ENCODE measurements at places on chromosomes 12 and 14. TPM values are rescaled to one million over a fixed set of nuclear protein-coding genes. Genes with fewer than 3 reads are reported as not detected.
A peak's percentile ranks its signal among the peaks of the same experiment; 100 is the strongest.

GRCh38 chr12:18799561-18799960 is 61.6 kb downstream of the CAPZA3 start:
- DNase-seq = no peak

The ACVRL1 gene
- total RNA-seq = 9.4 TPM

DNA sequence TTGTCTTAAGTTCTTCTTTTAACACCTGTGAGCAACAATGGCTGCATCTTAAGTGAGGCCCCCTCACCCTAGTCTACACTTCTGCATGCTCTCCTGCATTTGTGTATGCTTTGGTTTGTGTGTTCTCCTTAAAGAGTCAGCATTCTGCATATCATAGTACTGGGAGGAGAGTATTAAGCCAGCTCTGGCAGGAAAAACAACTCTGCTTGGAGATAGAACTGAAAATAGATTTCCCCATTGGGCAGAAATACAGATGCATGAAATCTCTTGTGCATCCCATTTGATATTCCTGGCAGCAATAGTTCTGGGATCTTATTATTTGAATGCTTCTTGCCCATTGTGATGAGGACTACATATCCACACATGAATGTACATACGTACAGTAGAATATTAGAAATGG is 70.6 kb upstream of the PRICKLE1 start:
- DNase-seq = no peak

The OTOGL gene
- 0.41 TPM for total RNA-seq

The ALX1 gene
- total RNA-seq = under 0.01 TPM

DNA sequence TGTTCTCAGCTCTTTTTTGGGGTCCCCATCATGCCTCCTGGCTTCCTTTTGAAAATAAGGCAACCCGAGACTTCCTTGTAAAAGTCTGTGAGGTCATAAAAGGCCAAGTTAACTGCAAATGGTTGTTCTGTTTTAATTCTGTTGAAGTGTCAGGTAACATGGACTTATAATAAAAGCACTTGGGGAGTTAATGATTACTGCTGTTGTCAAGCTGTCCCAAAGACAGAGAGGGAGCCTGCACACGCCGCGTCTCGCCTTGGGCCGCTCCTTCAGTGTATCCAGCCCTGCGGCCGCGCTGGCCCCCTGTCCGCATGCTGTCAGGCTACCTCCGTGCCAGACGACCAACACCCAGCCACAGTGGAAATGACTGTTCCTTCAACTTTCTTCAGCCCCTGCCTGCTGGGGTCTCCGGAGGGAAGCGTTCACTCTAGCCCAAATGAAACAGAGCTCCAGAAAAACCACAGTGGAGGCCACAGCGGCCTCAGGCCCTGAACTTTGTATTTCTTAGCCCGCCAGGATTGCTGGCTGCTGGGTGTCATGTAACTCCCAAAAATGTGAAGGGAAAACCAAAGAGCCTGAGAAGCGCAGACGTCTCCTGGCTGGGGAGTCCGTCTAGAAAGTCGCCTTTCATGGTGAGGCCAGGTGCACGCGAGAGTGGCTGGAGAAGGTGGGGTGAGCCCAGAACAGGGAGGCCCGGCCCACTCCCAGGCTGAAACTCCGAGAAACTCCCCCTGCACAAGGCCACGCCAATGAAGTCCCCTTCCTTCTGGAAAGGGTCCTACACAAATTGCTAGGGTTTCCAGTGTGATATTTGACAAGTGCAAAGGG is 189.1 kb downstream of the ZFP36L1 start:
- DNase-seq = no peak

DNA sequence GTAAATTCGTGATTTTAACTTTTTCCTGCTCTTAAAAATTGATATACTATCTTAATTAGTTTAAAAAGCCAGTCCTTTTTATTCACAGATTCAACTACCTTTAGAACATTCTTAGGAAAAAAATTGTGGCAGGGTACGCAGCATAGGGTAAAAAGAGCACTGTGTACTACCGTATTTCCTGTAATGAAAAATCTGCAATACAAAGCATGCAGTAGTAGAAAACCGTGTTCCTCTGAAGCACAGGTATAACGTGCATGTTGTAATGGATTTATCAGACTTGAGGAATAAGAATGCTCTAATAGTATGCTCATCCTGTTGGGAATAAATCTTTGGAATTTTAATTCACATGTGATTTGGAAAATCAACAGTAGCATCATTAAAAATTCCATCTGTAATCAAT is 140.5 kb downstream of the UNC79 start:
- no peak for DNase-seq

DNA sequence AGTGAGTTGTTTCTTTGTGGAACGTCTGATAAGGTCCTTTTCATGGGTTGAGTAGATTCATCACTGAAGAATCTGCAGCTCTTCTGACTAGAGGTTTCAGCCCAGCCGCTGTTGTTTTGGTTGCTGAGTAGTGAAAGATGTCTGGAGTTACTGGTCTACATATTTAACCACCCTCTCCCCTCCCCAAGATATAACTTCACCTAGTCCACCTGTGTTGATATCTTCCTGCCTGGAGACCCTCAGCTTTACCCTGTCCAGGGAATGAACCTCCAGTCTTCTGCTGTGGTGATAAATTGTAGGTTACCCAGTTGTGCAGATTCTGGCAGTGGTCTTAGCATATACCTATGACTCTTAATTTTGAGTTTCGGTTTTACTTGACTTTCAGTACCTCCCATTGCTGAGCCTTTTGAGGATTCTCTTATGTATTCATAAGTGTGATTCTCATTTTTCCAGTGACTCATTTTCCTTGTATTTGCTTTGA is 62.9 kb downstream of the CCDC91 start:
- no peak for DNase-seq

The LIN52 gene
- 18.3 TPM for total RNA-seq

DNA sequence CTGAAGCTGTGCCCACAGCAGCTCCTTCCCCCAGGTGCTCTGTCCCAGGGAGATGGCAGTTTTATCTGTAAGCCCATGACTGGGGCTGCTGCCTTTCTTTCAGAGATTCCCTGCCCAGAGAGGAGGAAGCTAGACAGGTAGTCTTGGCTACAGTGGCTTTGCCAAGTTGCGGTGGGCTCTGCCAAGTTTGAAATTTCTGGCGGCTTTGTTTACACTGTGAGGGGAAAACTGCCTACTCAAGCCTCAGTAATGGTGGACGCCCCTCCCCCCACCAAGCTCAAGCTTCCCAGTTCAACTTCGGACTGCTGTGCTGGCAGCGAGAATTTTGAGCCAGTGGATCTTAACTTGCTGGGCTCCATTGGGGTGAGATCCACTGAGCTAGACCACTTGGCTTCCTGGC is 124.7 kb downstream of the MSRB3 start:
- DNase-seq = no peak

- no peak for DNase-seq
Measured at GRCh38 chr14:51784466-51784865, 75.9 kb upstream of the GNG2 start.

The PRKAG1 gene
- total RNA-seq = 29.3 TPM

- DNase-seq = no peak
Measured at GRCh38 chr14:96040828-96041371, 1.7 kb downstream of the C14orf132 start.

GRCh38 chr14:69284170-69284569 is 24.2 kb downstream of the GALNT16 start:
- DNase-seq = no peak

GRCh38 chr12:64813723-64814122 is 10.7 kb upstream of the TBC1D30 start:
- no peak for DNase-seq

- no peak for DNase-seq
Measured at GRCh38 chr14:102891111-102891510, 31.4 kb upstream of the AMN start.

DNA sequence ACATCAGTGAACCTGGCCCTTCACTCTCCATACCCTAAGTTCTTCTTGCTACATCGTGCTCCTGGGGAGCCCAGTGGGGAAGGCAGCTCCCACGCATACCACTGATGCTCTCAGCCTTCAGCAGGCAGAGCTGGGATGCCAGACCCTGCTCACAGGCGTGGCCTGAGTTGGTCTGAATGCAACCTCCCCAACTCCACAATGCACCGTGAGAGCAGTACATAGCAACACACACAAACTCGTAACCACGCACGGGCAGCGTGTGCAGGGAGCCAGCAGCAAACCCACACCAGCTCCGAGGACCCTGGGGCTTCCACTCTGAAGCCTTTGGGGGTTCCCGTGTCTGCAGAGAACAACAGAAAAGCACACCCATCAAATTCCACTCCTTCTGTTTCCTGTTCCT is 37.3 kb downstream of the ANO2 start:
- no peak for DNase-seq

DNA sequence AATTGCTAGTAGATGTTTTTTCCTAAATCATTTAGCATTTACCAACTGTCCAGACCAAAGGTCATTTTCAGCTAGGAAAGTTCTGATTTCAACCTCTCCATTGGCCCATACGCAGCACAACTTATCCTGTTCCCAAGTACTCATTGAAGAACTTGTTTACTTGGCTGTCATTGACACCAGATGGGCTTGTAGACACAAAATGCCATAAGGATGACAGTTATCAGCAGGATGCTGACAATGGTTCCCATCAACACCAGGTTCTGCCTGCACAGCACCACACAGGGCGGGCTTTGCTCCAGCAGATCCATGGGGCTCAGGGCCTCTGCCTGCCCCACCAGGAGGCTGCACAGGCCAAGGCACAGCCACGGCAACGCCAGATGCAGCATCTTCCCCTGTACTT is 36.5 kb upstream of the TMPRSS12 start:
- DNase-seq = no peak

DNA sequence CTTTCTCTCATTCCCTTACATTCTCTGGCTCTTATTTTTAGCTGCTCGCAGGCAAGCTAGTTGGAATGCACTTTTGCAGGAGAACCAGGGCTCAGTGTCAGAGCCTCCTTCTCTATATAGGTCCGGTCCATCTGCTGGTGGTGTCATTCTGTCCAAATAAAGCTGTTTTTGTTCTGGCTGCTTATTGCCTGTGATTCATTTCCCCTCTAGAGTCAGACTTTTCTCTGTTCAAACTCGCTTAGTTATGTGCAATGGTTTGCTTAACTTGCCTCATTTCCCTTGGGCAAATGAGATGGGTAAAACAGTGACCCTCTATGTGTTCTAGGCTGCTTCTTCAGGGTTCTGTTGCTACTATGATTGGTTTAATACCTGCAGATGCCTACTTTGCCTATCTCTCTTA is 2.9 kb downstream of the SMARCD1 start:
- DNase-seq = no peak

- no peak for DNase-seq
Measured at GRCh38 chr12:128609861-128610260, 213.9 kb downstream of the SLC15A4 start.

The FAM181A gene
- 2.4 TPM for total RNA-seq

DNA sequence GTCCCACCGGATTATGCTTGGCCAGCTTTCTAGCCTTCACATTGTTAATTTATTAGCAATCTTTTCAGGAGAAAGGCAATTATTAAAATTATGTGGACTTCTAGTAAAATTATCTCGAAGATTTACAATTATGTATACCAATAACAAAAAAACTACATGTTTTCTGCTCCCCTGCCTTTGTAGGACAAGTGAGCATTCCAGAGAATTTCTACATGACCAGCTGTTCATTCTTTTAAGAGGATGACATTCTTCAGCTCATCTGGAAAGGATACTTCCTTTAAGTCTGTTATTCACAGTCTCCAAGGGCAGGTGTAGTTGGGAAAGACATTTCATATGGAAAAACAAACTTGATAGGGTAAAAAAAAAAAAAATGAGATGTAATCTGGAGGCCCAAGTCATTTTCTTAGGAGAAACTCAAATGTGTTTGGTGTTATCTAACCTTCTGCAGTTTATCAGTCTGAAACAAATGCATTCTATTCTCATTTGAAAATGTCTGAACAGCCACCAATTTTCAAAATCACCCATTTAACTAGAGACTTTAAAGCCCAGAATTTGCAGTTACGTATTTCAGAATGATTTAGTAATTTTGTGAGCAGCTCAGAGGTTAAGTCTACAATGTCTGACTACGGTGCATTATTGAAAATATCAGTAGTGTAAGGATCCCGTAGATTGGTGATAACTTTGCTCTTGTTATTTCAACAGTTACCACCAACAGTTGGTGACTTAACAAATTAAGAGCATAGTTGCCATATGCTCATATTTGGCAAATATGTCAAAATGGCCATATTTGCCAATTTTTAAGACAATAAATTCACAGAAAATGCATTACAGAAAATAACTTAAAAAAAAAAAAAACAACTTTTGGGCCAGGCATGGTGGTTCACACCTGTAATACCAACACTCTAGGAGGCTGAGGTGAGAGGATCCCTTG is 1.8 kb upstream of the PHLDA1 start:
- DNase-seq = no peak

DNA sequence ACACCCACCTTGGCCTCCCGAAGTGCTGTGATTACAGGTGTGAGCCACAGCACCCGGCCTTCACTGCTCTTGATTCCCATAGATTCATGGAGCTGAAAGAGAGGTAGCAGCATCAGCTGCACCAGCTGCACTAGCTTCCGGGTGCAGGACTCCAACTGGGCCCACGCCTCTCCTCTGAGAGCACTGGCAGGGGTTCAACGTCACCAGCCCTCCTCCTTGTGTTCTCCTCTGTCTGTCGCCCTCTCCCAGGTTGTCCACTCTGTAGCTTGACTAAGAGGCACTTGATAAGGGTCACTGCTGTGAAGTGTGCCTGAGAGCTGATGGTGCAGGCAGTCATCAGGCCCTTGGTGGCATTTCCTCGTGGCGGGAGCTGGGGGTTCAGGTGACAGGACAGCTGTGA is 28.3 kb downstream of the MLXIP start:
- DNase-seq = no peak

The DAO gene
- total RNA-seq = not detected

GRCh38 chr12:75581515-75581914 is 70.1 kb upstream of the KRR1 start:
- no peak for DNase-seq

The MYF5 gene
- not detected for total RNA-seq

- DNase-seq = no peak
Measured at GRCh38 chr14:32372154-32372553, 43.1 kb downstream of the AKAP6 start.

DNA sequence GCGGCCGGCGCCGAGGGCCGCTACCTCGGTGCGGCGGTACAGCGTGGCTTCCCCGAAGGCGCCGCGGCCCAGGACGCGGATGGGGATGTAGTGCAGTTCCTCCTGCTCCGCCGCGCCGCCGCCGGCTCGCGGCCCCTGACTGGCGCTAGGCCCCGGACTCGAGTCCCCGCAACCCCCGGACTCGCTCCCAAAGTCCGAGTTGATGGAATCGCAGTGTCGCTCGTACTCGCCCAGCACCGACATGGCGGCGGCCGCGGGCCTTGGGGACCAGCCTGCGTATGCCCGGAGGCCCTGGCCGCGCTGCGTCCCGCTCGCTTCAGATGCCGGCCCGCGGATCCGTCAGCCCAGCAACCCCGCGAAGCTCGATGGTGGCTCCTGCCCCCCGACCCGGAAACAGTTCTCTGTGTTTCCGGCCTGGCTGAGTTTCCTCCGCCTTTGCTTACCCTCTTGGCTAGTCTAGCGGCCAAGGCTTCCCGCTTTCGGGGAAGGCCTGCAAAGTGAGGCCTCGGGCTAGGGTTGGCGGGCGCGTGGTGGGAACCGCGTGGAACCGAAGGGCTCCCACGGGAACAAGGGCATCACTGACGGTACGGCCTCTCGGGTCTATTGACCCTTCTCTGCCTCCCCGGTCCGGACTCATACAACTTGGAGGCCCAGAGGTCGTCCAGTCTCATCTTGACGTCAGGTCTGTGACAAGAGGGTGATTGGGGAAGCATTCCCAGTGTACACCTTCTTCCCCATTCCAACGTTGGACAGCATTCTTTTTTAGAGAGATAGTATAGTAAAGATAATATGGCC is at the start of gene NEK9:
NEK9 (minus strand) TSS at position 370 of the 795 bp plus-strand sequence; CDS start at position 243, 127 bp downstream.
- peak; percentile 88 for DNase-seq

- no peak for DNase-seq
Measured at GRCh38 chr12:118361889-118362288, 10.8 kb downstream of the TAOK3 start.

GRCh38 chr12:132490422-132491137 is 629 bp downstream of the FBRSL1 start:
- DNase-seq = peak; percentile 68
